ENCODE measurements at places on chromosomes 4 and X.

DNA sequence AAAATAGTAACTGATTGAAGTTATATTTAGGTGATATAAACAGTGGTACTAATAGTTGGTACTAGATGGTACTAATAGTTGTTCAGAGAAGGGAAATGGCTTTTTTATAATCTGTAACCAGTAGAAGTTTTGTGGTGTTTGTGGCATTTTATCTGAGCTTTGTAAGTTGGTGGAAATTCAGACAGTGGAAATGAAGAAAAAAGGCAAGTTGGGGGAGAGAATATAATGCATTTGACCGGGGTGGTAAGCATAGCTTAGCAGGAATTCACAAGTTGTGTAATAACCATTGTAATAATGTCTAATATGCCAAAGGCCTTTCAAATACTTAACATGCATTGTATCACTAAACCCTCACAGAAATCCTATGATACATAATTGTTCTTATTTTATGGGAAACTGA is 36.3 kb downstream of the DTHD1 start:
- no peak for DNase-seq

- peak; percentile 2 for DNase-seq
Observed at GRCh38 chrX:42246814-42247213, 323.5 kb upstream of the CASK start.

DNA sequence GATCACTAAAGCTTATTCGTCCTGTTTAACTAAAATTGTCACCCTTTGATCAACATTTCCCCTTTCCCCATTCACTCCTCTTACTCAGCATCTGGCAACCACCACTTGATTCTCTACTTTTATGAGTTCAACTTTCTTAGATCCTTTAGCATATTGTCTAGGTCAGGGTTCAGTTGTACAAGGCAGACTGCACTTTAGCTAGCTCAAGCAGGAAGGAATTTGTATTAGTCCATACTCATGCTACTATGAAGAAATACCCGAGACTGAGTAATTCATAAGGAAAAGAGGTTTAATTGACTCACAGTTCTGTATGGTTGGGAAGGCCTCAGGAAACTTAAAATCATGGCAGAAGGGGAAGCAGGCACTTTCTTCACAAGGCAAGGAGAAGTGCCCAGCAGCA is 44.3 kb downstream of the TASL start:
- DNase-seq = no peak

GRCh38 chr4:37008199-37008598 is 236.3 kb upstream of the NWD2 start:
- DNase-seq = peak; percentile 95

DNA sequence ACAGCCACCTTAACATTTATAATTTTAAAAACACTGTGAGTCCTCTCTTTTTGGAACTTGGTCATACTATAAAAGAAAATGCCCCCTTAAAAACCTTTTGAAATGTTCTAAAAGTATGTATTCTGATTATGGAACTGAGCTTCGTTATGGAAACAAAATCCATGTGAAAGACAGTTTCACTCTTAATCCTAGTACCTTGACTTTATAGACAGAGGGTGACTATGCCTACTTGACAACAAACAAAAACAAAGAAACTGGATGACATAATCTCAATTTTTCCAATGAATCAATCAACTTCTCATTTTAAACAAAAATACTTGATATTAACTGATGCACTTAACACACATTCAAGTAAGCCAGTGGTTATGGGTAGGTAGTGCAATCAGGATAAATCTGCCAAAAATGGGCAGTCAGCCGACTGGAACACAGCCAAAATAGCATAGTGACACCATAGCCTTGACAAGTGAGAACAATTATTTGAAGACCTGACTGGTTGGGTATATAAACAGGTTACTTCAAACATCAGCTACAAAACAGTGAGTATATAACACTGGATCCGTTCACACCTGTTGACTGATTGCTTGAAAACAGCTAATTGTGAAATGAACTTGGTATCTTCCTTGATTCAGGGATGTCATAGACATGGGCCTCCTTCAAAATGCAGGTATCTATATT is 265.5 kb downstream of the PPP3CA start:
- no peak for DNase-seq

- no peak for DNase-seq
Observed at GRCh38 chrX:139949703-139950102, 15.6 kb downstream of the CXorf66 start.

- no peak for DNase-seq
Observed at GRCh38 chrX:67536564-67536963, 7.3 kb upstream of the AR start.

GRCh38 chr4:102578819-102579218 is 77.7 kb downstream of the NFKB1 start:
- DNase-seq = no peak

GRCh38 chr4:89489338-89489771 is 181.8 kb upstream of the GPRIN3 start:
- DNase-seq = no peak

GRCh38 chr4:180261346-180261745 is 1981.9 kb upstream of the TENM3 start:
- no peak for DNase-seq
